NCI-H1105 (cell line): ENCODE measurements at places on chromosomes 7 and 10.
A peak's percentile ranks its signal among the peaks of the same experiment; 100 is the strongest.

DNA sequence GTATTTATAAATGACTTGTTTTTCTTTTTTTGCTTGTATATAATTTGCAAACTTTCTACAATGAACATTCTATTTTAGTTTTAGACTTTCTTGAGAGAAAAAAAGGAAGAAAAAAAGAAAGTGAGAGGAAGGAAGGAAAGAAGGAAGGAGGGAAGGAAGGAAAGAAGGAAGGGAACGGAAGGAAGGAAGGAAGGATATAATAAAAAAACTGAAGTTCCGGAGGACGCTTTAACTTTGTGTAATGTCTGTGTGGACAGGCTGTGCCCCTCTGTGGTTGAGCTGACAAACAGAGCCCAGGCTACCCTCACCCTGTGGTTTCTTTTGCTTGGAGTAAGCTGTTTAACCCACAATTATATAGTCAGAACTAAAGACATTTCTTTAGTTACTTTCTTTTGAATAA is 108.7 kb downstream of the SEMA3D start:
- DNase-seq, result no peak

GRCh38 chr10:117160567-117160966 is 22.5 kb upstream of the VAX1 start:
- DNase-seq, result no peak

- no peak for DNase-seq
Observed at GRCh38 chr7:140591180-140591902, 49.3 kb downstream of the DENND2A start.

GRCh38 chr7:157675427-157675927 is 338.7 kb downstream of the DNAJB6 start:
- DNase-seq, result no peak

- DNase-seq, result no peak
Observed at GRCh38 chr10:113027574-113028455, 77.8 kb downstream of the TCF7L2 start.

GRCh38 chr7:103690242-103690974 is 244.4 kb upstream of the SLC26A5 start:
- DNase-seq, result no peak

DNA sequence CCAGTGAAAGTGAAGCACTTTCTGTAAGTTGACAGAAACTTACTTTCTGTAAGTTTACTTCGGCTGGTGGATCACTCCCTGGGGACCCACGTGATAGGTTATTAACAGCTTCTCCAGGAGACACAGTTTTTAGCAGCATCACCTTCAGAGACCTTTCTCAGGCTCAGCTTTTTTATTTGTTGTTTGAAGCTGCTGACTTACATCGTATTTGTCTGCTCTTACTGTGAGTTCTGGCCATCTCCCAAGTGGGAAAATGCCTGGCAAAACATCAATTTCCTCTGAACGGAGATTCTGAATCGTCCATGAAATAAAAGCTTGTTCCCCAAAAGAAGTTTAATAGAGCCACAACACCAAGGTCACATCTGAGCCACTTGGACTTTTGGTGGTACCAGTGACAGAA is 178.7 kb upstream of the PODXL start:
- DNase-seq, result no peak

DNA sequence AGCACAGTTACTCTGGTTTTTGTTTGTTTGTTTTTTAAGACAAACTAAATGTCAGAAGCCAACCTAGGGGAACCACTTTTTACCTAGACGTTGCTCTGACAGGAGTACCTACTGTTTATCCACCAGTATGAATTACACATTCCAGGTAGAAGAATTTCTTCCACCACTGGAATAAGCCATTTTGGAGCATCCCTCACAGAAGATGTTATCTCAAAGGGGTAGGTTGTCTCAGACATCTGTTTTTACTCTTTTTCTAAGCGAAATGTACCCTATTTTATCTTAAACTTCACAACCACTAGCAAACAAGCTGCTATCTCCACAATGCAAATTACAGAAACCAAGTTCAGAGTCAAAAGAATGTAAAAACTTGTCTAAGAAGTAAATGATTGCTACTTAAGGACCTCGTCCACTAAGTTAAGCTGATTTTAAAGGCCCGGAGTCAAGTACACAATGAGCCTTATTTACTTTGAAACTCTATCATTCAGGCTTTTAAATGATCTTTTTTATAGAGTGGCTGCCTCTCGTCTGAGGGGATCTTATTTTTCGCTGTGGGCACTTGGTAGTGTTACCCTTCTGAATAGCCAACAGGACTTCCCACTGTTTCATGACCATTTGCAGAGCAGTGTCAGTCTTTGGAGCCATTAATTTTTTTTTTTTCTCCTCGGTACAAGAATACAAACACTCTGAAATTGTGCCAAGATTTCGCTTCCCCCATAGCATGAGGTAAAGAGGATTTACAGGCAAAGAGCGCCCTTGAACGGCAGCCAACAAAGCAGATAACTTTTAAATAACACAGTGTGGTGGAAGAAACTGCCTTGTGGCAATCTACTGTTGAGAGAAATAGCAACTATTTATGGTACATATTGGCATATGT is 15.7 kb upstream of the ARMC3 start:
- DNase-seq, result peak; percentile 84

GRCh38 chr7:157234271-157234670 is 95.5 kb downstream of the UBE3C start:
- no peak for DNase-seq

DNA sequence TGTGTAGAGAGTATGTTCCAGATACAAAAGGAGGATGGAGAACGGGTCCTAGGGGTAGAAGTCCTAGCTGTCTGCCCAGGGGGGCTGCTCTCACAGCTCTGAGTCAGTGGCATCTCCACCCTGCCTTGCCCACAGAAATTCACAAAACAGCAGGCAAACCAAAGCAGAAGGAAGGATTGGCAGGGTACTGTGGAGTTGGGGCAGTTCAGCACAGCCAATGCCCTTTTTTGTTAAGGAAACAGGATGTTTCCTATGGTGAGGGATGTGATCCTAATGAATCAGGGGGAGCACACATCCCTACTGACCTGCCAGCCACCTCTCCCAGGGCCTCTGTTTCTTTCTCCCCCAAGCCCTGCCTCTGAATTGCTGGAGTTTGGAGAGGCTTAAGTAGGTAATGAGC is 457.6 kb downstream of the PLXNA4 start:
- no peak for DNase-seq

DNA sequence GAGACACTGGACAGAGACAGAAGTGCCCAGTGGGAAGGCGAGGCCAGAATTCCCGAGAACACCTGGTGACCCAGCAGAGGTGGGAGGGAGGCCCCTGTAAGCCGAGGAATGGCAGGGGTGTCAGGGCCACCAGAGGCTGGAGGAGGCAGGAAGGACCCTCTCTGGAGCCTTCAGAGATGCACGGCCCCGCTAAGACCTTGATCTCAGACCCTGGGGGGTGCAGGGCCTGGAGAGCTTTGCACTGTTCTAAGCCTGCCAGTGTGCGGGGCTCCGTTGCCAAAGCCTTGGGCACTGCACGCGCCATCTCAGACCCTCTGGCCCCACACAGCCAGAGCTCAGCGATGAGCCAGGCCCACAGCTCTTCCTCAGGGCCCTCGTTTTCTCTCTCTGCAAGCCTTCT is 557.1 kb downstream of the PTPRN2 start:
- DNase-seq, result no peak

- no peak for DNase-seq
Observed at GRCh38 chr10:114102256-114102655, 58.6 kb downstream of the ADRB1 start.
